Fibroblast of the conjunctiva (primary cell): ENCODE measurements at places on chromosomes 2 and 18.

DNA sequence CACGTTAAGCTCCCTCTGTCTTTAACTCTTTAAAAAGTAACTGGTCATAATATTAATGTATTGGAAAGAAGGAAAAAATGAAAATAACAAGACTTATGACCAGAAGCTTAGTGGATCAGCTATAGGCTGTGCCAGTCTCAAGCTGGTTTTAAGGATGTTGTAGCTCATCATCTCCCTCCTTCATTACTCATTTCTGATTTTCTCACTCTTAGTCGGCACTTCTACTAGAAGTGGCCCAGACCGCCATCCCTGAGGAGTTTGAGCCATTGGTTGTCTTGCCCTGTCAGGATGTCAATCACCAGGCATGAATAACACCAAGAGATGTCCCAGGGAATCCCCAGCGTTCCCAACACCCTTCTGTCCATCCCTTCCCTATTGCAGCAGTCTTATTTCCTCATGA lies 151.5 kb downstream of the ASXL3 start:
- no peak for DNase-seq

- DNase-seq: no peak
These were observed 67.9 kb downstream of the PPP4R1 start for GRCh38 chr18:9546468-9546867.

DNA sequence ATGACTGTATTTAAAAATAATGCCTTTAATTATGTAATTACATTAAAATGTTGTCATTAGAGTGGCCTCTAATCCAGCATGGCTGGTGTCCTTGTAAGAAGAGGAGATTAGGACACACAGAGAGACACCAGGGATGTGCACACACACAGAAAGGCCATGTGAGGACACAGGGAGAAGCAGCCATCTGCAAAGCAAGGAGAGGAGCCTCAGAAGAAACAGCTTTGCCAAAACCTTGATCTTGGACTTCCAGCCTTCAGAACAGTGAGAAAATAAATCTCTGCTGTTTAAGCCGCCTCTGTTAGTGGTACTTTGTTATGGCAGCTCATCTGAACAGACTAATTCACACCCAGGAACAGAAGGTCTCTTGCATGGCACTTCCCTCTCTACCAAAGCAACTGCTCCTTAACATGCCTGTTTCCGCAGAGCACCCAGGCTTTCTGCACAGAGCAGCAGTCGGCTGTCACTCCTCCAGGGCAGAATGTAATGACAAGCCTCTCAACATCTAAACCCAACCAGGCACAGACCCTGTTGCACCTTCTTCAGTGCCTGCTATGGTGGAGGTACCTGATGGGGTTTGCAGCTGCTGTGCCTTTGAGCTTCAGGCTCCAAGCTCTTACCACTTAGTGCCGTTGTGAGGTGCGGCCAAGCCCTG lies 377.7 kb downstream of the TDRD15 start:
- DNase-seq: no peak

- DNase-seq: no peak
These were observed 59.5 kb upstream of the THUMPD2 start for GRCh38 chr2:39838589-39838988.

DNA sequence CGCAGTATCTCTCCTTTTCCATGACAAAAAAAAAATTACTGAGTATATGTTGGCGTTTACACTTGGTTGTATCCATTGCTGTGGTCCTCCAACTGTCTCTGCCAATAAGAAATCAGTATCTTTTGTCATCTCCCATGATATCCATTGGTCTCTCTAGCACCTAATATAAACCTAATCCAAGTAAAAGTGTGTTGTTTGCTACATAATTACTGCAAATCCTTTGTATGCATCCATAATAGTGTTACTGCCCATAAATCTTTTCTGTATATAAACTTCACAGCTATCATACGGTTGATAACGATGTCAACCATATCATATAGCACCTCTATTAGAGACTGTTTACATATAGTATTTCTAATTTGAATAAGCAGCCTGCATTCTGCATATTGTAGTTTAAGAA lies 226.9 kb downstream of the AGPS start:
- no peak for DNase-seq

GRCh38 chr18:69128566-69128965 lies 272.1 kb upstream of the DOK6 start:
- no peak for DNase-seq

GRCh38 chr2:231132129-231132528 lies 7.3 kb upstream of the HTR2B start:
- no peak for DNase-seq

DNA sequence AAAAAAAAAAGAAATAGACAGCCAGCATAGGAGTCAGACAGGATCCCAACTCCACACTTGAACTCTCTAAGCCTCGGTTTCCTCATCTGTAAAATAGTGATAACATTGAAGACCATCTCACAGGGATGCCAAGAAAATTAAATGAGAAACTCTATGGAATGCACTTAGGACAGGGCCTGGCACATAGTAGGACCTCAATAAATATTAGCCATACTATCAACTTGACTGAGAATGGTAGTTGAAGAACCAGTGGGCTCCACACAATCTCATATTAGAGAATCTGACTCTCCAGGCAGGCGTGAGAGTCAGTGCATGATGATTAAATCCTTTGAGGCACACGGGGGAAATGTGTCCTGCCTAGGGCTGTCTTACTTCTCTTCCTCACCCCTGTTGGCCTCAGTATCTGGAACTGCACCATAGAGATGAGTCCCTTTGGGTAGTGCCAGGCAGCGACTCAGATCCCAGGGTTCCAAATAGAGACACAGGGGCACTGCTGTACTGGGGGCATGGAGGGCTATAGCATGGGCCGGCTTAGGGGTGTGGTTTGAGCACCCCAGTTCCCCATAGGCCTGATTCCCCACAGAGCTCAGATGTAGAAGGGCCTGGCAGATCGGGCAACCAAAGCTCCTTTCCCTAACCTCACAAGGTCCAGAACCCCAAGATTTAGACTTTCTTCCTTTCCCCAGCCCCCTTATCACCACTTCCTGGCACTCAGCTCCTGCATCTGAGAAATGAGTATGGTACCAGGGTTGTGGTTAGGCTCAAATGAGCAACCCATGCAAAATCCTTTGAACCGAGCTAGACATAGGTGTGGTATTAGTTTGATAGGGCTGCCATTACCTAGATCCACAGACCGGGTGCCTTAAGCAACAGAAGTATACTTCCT lies 51.3 kb upstream of the CAB39 start:
- no peak for DNase-seq

DNA sequence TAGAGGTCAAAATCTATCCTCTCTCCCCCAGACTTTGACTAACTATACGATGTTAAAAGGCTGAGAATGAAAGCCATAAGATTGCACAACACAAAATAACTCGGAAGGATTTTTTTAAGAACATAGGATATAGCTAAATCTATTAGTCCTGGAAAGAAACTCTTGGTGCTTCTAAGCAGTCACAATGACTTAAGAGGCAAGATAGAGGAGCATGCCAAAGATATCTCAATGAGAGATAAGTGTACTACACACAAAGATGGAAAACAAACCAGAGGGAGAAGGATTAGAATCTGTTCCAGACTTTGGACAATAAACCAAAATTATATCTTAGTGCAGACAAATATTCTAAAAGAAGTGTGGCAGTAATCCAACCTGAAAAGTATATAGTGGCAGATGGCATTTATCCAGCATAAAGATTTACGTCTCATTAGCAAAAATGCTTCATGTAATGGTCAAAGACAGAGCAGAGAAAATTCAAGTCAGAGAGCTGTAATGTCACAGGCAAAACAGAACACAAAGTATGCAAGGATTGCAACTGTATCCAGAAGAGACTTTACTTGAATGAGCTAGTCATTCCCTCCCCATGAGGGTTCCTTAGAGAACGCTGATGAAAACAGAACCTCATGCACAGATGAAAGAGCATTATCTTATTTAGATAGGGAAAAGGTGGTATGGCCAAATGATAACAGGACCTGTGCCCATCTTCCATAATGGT lies 28.8 kb upstream of the EVA1A start:
- no peak for DNase-seq
